ENCODE measurements at places on chromosomes 4 and X.

DNA sequence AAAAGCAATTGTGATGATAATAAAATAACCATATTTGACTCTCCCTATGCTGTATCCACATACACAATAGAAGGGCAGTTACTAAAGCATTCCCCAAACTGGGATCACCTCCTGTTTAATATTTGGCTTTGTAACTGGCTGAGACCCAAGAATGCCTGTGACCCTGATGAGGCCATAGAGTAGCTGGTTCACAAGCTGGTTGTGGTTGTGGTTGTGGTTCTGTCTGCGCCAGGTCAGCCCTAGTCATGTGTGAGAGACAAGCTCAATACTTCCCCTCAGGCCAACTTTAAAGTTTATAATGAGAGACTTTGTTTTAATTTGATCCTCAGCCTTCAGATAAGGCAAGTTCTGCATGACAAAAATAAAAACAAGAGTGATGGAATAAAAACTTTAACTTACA lies 209.9 kb downstream of the PARM1 start:
- no peak for DNase-seq

DNA sequence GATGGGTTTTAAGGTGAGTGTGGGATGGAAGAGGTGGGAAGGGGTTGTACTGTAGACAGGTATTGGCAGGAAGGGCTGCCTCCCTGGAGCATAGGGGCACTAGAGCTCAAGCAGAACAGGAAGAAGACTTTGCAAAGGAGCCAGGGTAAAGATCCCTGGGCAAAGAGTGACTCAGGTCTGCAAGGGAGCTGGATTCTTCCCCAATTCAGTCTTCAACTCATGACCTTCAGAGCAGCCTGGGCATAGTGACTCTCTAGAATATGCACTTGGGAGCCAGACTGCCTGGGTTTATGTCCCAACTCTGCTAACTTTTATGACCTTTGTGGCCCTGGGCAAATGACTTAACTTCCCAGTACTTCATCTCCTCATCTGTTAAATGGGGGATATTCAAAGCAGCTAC lies 4.0 kb downstream of the LONRF3 start:
- no peak for DNase-seq

GRCh38 chrX:12881914-12882313 lies 15.0 kb downstream of the TLR7 start:
- DNase-seq: no peak

- no peak for DNase-seq
These were observed 31.3 kb downstream of the DRD5 start for GRCh38 chr4:9812501-9813340.

DNA sequence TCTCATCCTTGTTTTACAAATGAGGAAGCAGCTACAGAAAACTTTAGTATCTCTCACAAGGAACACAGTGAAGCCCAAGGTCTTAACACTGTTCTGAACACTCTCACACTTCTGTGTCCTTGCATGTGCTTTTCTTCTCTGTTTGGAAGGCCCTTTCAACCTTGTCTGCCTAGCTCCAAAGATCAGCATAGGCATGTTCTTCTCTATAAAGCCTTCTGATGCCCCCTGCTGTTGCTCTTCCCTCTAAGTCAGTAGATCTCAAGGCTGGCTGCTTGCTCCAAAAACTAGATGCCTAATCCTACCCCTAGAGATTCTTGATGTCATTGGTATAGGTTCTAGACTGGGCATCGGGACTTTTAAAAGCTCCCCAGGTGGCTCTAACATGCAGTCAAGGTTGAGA lies 5.9 kb downstream of the APOO start:
- DNase-seq: no peak

- DNase-seq: no peak
These were observed 42.7 kb upstream of the RASSF6 start for GRCh38 chr4:73662709-73663546.

DNA sequence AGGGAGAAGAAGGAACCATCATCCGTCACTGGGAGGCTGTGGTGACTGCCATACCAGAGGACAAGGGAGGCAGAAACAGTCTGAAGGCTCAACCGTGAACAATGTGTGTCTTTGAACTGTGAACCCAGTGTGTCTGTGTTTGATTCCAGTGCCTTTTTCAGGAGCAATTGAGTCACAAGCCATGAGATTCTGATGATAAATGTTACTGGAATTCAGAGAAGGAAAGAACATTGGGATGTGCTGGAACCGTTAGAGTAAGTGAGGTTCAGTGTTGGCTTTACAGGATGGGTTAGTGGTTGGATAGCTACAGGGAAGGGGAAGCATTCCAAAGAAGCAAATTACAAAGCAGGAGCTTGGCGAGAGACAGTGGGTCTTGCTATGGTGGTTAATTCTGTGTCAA lies 464.4 kb downstream of the TRIML1 start:
- DNase-seq: no peak

- DNase-seq: no peak
These were observed 1.6 kb downstream of the MED14 start for GRCh38 chrX:40733706-40734105.

DNA sequence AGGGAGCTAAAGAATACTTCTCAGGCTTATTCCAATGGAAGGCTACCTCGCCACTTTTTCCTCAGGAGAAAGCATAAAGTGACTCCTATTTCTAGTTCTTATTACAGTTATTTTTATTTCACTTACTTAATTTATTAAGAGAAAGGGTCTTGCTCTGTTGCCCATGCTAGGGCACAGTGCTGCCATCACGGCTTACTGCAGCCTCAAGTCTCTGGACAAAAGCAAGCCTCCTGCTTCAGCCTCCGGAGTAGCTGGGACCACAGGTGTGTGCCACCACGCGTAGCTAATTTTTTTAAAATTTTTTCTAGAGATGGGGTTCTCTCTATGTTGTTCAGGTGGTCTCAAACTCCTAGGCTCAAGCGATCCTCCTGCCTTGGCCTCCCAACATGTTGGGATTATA lies 36.0 kb upstream of the CHRNA9 start:
- no peak for DNase-seq

DNA sequence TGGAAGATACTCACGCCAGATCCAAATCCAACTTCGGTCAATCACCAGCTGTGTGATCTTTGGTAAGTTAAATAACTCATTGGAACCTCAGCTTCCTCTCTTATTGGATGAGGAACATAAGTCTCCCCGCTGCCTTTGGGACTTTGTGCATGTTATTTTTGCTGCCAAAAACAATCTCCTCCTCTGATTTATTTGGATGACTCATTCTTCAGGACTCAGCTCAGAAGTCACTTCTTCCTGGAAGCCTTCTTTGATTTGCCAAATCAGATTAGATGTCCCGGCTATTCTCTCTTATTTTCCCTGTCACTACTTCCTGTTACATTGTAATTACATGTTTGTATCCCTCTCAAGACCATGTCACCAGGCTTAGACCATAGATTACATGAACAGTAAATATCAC lies 138.0 kb upstream of the BOD1L1 start:
- DNase-seq: no peak

GRCh38 chr4:114281164-114281960 lies 301.9 kb upstream of the ARSJ start:
- no peak for DNase-seq

- DNase-seq: no peak
These were observed 3.9 kb downstream of the MAD2L1 start for GRCh38 chr4:120062663-120063195.

DNA sequence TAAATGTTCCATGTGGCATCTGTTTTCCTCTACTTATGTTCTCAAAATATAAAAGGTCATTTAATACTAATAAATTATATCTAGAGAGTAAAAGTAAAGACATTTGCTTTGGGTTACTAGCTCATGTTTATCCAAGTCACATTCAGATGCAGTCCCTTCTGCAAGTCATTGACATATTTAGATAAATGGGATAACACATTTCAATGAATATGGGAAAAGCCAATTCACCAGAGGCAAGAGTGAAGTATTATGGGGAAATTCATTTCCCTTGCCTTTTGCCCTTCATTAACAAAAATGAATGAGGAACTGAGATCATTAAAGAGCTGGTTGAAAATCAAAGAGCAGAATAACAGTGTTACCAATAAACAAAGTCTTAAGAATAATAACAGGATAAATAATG lies 306.2 kb upstream of the FSTL5 start:
- no peak for DNase-seq

GRCh38 chr4:121277194-121278105 lies 103.4 kb downstream of the QRFPR start:
- DNase-seq: no peak

DNA sequence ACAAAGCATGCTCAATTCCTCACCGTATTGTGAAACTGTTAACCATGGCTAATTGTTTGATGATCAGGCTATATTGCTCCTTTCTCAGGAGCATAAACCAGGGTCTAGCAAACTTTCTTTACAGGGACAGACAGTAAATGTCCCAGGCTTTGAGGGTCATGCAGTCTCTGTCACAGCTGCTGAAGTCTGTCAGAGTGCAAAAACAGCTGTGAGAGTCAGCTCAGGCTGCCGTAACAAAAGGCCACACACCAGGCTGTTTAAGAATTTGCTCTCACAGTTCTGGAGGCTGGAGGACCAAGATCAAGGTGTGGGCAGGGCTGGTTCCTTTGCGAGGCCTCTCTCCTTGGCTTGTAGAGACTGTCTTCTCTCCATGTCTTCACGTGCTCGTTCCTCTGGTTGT lies 75.6 kb downstream of the GPR143 start:
- DNase-seq: no peak
